A549 treated with dexamethasone at 1 μM for 4 hours (cell line): ENCODE measurements at places on chromosomes 11 and 22. TPM values are rescaled to one million over a fixed set of nuclear protein-coding genes. Genes with fewer than 3 reads are reported as not detected.

SLC43A1 gene
- 1.8 to 3.0 TPM (median 2.6 TPM) in 5 replicates for total RNA-seq

DRICH1 gene
- total RNA-seq, result 0.11 to 0.41 TPM (median 0.12 TPM) in 4 of 5 replicates, not detected in the other

HEPN1 gene
- not detected in 5 replicates for total RNA-seq

C1QTNF5 gene
- total RNA-seq, result 0.08 TPM in 1 of 5 replicates, not detected in the others

SPON1 gene
- not detected in 5 replicates for total RNA-seq

CSRP3 gene
- total RNA-seq, result not detected in 5 replicates

NAA40 gene
- 10.0 to 16.3 TPM (median 14.2 TPM) in 5 replicates for total RNA-seq

PAAF1 gene
- total RNA-seq, result 9.9 to 13.5 TPM (median 12.4 TPM) in 5 replicates

MFRP gene
- not detected in 5 replicates for total RNA-seq

OR6T1 gene
- total RNA-seq, result not detected in 5 replicates

APOA4 gene
- total RNA-seq, result not detected in 5 replicates

C11orf97 gene
- not detected in 5 replicates for total RNA-seq

OR4C13 gene
- not detected in 5 replicates for total RNA-seq

MMP8 gene
- not detected in 5 replicates for total RNA-seq

SYT12 gene
- 13.7 to 23.4 TPM (median 22.3 TPM) in 5 replicates for total RNA-seq

MYRF gene
- 12.7 to 21.6 TPM (median 18.9 TPM) in 5 replicates for total RNA-seq

SEC14L2 gene
- total RNA-seq, result 71.4 to 112 TPM (median 96.7 TPM) in 5 replicates

CCDC88B gene
- total RNA-seq, result 7.0 to 9.9 TPM (median 8.7 TPM) in 5 replicates

MLC1 gene
- 0.02 to 0.05 TPM (median 0.02 TPM) in 5 replicates for total RNA-seq

OR4X2 gene
- not detected in 5 replicates for total RNA-seq

GSTP1 gene
- total RNA-seq, result 1,418 to 1,585 TPM (median 1,568 TPM) in 5 replicates

GPHA2 gene
- not detected in 5 replicates for total RNA-seq

C11orf52 gene
- 0.15 to 0.45 TPM (median 0.26 TPM) in 5 replicates for total RNA-seq

CCDC117 gene
- total RNA-seq, result 8.7 to 11.9 TPM (median 10.7 TPM) in 5 replicates

BLID gene
- not detected in 5 replicates for total RNA-seq

ADAMTS8 gene
- 1.1 to 2.3 TPM (median 1.9 TPM) in 5 replicates for total RNA-seq

DMC1 gene
- 3.1 to 5.8 TPM (median 3.4 TPM) in 5 replicates for total RNA-seq

HEPHL1 gene
- total RNA-seq, result not detected in 5 replicates

CATSPER1 gene
- total RNA-seq, result 0.61 to 0.99 TPM (median 0.95 TPM) in 5 replicates

ARFGAP2 gene
- 26.4 to 29.9 TPM (median 27.8 TPM) in 5 replicates for total RNA-seq

PTPRCAP gene
- total RNA-seq, result 0.18 to 0.39 TPM (median 0.28 TPM) in 5 replicates

SLC22A25 gene
- total RNA-seq, result not detected in 5 replicates

CAVIN3 gene
- total RNA-seq, result 18.1 to 27.0 TPM (median 23.8 TPM) in 5 replicates

OR52E1 gene
- not detected in 5 replicates for total RNA-seq

MS4A2 gene
- total RNA-seq, result not detected in 5 replicates

GNAZ gene
- total RNA-seq, result 1.7 to 3.4 TPM (median 2.9 TPM) in 5 replicates

APOL5 gene
- not detected in 5 replicates for total RNA-seq

FAT3 gene
- total RNA-seq, result 0.26 to 0.96 TPM (median 0.65 TPM) in 5 replicates

CCDC87 gene
- 0.39 to 0.75 TPM (median 0.55 TPM) in 5 replicates for total RNA-seq

FKBP2 gene
- total RNA-seq, result 129 to 148 TPM (median 140 TPM) in 5 replicates

SEC14L3 gene
- not detected in 5 replicates for total RNA-seq

ANO1 gene
- 2.6 to 4.4 TPM (median 3.9 TPM) in 5 replicates for total RNA-seq

UCP3 gene
- total RNA-seq, result 0.68 to 1.7 TPM (median 1.1 TPM) in 5 replicates

MYO7A gene
- 0.92 to 1.4 TPM (median 1.3 TPM) in 5 replicates for total RNA-seq

CRYBB3 gene
- total RNA-seq, result 0.11 to 0.20 TPM in 2 of 5 replicates, not detected in the others

CD6 gene
- 0.05 to 0.41 TPM (median 0.11 TPM) in 5 replicates for total RNA-seq

AGBL2 gene
- 0.59 to 1.1 TPM (median 0.92 TPM) in 5 replicates for total RNA-seq

OR2AG2 gene
- total RNA-seq, result 0.05 to 0.08 TPM (median 0.05 TPM) in 3 of 5 replicates, not detected in the others

PHOX2A gene
- not detected in 5 replicates for total RNA-seq

MRGPRX4 gene
- total RNA-seq, result not detected in 5 replicates

BBOX1 gene
- not detected in 5 replicates for total RNA-seq

ADORA2A gene
- 0.71 to 1.2 TPM (median 0.80 TPM) in 5 replicates for total RNA-seq

TBC1D10A gene
- total RNA-seq, result 7.5 to 9.6 TPM (median 9.1 TPM) in 5 replicates

FIBIN gene
- total RNA-seq, result not detected in 5 replicates

FAM180B gene
- total RNA-seq, result 0.08 to 0.09 TPM in 2 of 5 replicates, not detected in the others
